ENCODE measurements at places on chromosomes 2 and 18.

GRCh38 chr2:52269696-52270485 lies 1238.0 kb upstream of the NRXN1 start:
- no peak for DNase-seq

GRCh38 chr2:207257251-207258250 lies 91.8 kb upstream of the KLF7 start:
- no peak for DNase-seq

DNA sequence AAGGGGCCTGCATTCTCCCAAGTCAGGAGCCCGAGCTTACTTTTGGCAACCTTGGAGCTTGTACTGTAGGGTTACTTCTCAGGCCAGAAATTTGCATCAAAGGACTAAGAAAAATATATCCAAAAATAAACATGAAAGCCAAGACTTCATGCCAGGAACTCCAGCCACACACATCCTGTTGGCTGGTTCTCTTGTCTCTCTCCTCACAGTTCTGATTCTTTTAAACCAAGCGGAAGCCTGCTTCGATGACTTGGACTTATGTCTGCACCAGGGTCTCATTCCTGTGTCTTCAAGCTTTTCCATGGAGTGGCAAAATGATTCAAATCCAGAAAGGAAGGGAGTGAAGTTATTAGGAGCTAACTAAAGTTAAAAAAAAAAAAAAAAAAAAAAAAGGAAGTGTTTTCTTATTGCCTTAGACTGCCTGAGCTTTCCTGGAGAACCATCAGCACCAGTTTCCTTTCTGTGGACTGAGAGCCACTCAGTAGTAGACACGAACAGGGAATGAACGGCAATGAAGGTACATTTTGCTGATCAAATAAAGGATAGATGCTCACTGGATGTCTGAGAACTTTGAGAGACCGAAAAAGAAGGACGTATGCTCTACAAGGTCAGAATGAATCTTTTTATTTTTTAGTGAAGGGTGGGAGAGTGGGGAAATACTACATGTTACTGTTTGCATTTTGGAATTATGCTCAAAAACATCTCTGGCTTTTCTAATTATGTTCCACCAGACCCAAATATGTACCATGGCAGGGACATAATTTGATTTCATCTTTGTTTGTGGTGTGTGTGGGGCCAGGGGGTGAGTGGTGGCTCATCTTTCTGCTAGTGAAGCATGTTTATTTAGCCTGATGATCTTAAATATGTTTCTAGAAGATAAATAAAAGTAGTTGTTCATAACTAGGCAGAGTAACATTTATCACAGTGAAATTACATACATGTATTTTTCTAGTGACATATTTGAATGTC lies 86.0 kb downstream of the RAPGEF4 start:
- no peak for DNase-seq

- no peak for DNase-seq
Measured at GRCh38 chr2:65096948-65097347, 33.0 kb downstream of the RAB1A start.

DNA sequence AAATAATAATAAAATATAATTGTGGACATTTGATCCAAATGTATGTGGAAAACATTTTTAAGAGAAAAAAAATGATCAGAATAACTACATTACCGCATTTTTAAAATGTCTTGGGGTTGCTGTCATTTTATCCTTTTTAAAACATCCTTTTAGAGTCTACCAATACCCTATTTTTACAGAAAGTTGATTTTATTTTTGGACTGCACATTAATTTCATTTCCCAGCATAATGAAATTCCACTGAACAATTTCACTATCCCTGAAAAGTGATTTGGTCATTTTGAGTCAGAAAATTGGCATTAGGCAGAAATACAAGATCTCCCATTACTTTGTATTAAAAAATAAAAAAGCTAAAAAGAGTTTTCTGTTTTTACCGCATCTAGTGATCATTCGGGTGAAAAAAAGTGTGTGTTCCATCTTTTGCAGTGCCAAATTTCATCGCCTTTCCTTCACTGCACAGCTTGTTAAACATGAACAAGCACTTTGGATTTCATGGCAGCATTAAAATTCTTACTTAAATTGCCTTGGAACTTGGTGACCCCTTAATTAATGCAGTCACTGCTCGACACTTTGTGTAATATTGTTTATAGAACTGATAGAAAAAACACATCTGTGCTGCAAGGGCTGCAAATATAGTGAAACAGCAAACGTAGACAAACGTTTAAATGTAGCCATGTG lies 611.7 kb downstream of the TSN start:
- no peak for DNase-seq

Data from CD4-positive, alpha-beta T cell treated with Interleukin-15 for 4 hours (primary cell).